Gastroesophageal sphincter (tissue), 4 donors: ENCODE measurements at places on chromosomes 7 and 10.

- no peak for ATAC-seq
Observed at GRCh38 chr10:95324436-95325268, 33.8 kb upstream of the PDLIM1 start.

GRCh38 chr7:2666588-2667250 lies 21.3 kb upstream of the AMZ1 start:
- no peak for ATAC-seq

- no peak for ATAC-seq
Observed at GRCh38 chr7:20264623-20265022, 47.4 kb upstream of the MACC1 start.

DNA sequence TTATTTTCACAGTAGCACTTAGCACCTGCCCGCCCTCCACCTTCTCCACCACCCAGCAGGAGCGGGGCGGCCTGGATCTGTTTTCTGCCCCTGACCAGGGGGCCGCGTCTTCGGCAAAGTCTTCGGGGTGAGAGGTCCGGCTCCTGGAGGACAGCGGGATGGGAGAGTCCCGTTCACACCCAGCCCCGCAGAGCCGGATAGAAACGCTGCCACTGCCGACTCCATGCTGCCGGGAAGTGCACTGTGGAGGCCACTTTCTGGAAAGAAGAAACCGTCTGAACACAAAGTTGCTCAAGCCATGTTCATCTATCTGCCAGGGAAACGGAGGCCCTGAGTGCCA lies 14.5 kb upstream of the ZNF273 start:
- peak; percentile 20 for ATAC-seq

DNA sequence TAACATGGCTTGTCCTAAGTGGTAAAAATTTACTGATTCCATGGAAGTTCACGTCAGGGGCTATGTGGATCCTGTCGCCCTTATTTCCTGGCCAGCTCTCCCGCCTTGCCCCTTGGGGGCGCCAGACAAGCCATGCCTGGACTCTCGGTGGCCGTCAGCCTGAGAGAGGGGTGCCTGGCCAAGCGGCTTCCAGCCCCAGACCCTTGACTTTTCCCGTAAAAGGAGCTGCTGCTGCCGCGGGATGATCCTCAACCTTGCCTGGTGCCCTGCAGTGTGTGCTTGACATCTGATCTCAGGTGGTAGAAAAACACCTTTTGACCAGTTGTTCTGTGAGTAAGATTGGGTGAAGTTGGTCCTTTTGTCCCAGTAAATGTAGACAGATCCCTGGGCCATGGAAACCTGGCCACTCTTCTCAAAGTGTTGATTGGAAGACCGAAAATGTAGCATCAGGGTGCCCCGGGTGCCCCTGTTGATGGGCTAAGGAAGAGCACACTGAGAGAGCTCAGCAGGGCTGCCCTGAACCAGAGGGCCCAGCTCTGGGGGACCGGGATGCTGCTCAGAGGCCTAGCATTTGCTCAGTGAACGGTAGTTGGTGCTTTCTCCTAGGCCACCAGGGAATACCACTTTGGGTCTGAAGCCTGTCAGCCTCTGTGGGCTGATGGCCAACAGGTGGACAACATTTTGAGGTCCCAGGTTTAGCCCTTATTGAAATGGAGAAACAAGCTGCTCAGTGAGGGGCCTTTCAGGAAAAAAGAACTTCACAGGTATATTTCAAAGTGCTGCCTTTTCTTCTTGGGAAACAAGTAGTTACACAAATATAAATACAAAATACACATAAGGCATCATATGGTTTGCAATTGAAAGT lies 162.5 kb downstream of the LRMDA start:
- ATAC-seq: no peak

DNA sequence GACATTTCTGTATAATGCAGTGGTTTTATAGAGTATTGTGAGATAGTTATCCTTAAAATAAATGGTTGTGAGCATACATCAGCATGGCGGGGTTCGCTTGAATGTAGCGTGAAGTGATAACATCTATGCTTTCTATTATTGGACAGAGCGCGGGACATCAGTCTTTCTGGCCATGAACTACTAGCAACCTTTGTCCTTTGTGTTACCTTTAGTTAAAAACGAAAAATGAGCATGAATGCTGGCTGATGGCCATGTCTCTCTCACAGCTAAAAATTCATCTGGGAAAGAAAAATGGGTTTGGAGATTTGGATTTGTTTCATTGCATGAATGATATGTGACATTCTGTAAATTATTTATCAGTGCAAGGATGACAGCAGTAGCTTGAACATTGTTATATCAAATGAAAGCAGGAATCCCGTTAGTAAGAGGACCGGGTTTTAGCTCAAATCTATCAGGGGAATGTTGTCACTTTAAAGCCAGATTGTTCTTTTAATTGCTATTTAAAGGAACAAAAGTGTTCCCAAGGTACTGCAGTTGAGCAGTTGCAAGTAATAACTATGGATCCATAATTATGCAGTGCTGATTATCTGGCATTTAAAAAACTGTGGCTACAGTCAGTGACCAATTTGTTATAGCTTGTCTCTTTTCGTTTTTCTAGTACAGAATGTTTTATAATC lies 131.0 kb downstream of the KAT6B start:
- ATAC-seq: no peak

DNA sequence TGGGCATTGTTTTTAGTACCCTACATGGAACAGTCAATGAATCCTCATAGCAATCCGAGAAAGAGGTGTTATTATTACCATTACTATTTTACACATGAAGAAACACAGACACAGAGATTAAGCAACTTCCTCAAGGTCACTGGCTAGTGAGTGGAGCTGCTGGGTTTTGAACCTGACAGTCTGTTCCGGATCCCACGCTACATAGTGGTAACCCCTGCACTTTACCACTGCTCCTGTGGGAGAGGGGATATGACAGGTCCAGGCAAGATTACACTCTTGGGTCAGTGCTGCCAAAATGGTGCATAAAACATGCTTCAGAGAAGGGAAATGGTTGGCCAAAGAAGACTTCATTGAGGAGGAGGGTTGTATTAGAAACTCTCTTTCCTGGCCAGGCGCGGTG lies 185.7 kb downstream of the XPNPEP1 start:
- peak; percentile 33 for ATAC-seq

GRCh38 chr7:85033263-85033662 lies 153.6 kb downstream of the SEMA3D start:
- no peak for ATAC-seq

DNA sequence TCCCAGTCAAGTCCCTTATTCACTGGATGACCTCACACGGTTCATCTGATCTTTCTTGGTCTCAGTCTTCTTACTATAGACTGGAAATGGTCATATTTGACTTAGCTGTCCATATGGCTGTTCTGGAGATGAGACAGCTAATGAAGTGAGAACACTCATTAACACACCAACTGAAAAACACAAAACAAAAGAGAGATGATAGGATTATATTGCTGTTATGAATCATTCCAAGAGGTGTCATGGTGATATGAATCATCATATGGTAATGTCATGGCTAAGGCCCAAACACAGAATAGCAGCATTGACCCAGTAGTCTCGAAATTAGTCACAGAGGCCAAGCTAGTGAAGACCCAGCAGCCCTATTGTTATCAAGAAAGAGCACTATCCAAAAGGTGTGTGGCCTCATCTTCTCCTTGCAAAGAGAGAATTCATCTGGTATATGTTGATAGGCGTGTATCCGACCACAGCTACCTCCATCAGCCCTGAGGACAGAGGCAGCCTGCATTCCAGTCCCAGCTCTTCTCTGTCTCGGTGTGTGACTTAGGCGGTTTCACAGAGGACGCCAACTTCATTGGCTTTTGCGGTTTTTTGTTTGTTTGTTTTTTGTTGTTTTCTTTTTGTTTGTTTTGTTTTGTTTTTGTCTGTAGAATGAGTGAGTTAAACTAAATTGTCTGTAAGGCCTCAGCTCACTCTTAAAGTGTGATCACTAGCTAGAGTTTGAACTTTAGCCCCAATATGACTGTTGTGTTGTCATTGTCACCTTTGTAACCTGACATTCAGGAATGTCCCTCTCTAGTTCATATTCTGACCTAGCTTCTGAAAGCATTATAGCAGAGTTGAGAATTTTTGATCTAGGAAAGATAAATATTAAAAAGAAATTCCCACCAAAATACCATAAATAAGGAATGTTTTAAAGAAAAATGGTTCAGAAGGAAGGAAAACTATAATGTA lies 97.4 kb upstream of the PDCD4 start:
- peak; percentile 50 for ATAC-seq

GRCh38 chr7:25940086-25940906 lies 211.7 kb upstream of the NFE2L3 start:
- ATAC-seq: no peak

DNA sequence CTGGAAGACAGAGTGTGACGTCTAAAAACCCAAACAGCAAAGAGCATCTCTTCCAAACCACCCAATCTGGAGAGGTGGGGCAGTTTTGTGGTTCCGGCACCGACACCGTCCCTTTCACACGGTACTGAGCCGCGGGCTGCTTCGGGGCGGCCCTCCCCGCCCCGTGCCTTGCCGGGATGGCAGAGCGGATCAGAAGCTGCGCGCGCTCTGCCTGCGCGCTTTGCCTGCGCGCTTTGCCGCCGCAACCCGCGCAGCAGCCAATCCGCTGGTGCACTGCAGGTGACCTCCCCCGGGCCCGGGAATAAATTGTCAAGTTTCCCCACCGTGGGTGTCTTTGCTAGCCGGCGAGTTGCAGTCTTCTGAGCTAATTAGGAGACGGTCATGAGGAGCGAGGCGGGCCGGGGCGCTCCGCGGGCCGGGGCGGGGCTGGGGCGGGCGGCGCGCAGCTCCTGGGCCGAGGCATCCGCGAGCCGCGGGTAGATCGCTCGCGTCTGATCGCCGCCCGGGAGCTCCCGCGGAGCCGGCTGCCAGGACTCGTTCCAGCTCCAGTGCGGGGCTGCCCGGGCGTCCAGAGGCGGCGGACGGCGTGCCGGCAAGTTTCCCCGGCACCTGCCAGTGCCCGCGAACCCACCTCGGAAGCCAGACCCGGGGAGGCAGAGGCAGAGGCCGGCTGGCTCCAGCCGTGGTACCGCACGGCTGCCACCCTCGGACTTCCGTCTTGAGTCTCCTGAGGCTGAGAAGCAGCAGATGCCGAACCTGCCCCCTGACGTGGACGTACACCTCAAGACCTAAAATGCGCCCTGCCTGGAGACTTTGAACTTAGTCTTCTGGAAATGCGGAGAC lies 536.0 kb upstream of the GALNT17 start:
- peak; percentile 42 for ATAC-seq

GRCh38 chr10:86331861-86332260 lies 34.7 kb downstream of the GRID1 start:
- no peak for ATAC-seq

- ATAC-seq: peak; percentile 39
Observed at GRCh38 chr7:142496545-142496991, 238.7 kb upstream of the PRSS58 start.

- ATAC-seq: peak; percentile 60
Observed at GRCh38 chr7:106021151-106022067, 58.3 kb downstream of the CDHR3 start.

- no peak for ATAC-seq
Observed at GRCh38 chr10:121121462-121121861, 270.3 kb downstream of the WDR11 start.

DNA sequence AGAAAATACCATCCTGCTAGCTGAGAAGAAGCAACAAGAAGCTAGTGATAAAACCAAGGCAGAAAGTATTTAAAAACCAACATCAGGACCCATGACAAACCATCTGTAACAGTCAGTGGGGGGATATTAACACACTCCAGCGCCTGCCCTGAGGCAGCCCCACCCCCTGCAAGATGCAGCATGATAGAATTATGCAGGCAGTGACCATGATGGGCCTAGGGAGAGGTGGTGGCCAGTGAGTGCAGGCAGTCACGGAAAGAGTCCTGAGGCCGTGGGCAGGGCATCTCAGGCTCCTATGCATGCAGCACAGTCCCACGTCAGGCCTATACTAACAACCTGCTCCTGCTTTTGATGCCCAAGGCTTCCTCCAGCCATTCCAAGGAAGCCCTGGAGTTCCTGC lies 686.9 kb downstream of the GRID1 start:
- no peak for ATAC-seq

- ATAC-seq: no peak
Observed at GRCh38 chr10:122141821-122142640, 129.1 kb upstream of the BTBD16 start.
